ENCODE measurements at places on chromosomes 3 and 15.

GRCh38 chr3:108403198-108403597 is 106.8 kb downstream of the HHLA2 start:
- DNase-seq = no peak

- DNase-seq = no peak
These were observed 972.5 kb downstream of the GBE1 start for GRCh38 chr3:80788914-80789313.

GRCh38 chr3:138347960-138348753 is at the start of gene MRAS:
Gene MRAS (plus strand): TSS chr3:138348579. CDS start chr3:138372884, 24,305 bp downstream.
- DNase-seq = no peak

GRCh38 chr15:82767163-82767829 is 38.6 kb downstream of the FSD2 start:
- no peak for DNase-seq

DNA sequence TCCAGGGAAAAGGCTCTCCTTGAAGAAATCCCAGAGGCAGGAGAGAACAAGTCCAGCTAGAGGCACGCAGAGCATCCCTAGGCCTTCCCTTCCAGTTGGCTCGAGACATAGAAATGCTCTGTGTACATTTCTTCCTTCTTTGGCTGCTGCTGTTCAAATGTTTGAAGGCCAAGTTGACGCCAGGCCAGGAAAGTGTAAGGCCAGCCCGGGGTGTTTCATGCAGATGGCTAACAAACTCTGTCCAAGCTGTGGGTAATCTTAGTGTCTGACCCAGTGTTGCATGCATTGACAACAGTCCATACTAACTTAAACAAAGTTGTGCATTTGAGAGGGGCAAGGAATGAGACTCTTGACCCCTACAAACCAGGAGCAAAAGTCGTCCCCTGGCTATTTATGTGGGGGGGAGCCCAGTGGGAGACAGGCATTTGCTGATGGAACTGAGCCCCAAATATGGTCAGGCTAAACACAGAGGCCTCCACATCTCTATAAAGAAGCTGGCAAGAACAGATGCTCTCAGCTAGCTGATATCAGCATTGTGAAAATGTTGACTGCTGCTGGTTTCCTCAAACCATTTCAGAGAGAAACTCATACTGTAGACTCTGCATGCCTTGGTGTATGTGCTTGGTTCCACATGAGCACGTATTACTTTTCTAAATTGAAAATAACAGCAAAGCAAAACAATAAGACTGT is 139.5 kb downstream of the ADAMTS9 start:
- no peak for DNase-seq

- no peak for DNase-seq
These were observed 11.8 kb downstream of the KLF13 start for GRCh38 chr15:31338318-31338878.

DNA sequence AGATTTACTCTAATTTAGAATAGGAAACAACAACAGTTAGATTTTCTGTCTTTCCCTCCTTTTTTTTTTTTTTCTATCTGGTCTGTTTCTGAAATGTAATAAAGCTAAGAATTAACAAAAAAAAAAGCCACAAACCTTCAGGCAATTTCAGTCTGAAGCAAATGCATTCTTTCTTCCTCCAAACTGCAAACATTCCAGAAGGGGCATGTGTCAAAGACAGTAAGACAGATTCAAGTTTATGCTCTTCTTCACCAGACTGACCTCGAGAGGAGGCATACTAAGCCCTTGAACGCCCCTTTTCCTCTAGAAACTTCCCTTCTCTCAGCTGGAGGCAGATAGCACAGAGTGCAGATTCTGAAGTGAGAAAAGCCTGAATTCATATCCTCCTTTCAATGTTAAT is 654.6 kb upstream of the LMCD1 start:
- DNase-seq = no peak

- no peak for DNase-seq
These were observed 196.7 kb upstream of the ADAMTS9 start for GRCh38 chr3:64884536-64884935.
